Activated CD4-positive, alpha-beta T cell treated with anti-CD3 and anti-CD28 coated beads for 24 hours (primary cell): ENCODE measurements at places on chromosomes 12 and 14.

GRCh38 chr12:70243510-70244371 is 508 bp downstream of the CNOT2 start:
- peak; percentile 49 for DNase-seq

GRCh38 chr14:102049258-102050025 is 37.4 kb downstream of the HSP90AA1 start:
- no peak for DNase-seq

- no peak for DNase-seq
Measured at GRCh38 chr12:108721824-108722223, 9.5 kb downstream of the CORO1C start.

- DNase-seq: no peak
Measured at GRCh38 chr14:70881549-70882177, 25.6 kb upstream of the PCNX1 start.

DNA sequence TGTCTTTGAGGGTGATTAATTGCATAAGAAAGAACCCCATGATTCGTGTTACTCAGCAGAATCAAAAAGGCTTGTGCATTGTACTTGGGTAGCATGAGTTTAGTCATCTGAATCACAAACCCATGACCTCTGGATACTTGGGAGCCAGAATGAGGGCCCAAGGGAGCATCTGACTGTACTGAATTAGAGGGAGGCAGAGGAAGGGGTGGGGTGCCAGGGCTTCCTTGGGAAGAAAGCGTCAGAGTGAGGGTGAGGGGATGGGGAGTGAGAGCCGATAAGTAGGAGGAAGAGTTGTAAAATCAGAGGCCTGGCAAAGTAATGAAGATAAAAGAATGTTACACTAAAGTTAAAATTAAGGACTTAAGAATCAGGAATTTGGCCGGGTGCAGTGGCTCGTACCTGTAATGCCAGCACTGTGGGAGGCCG is 29.8 kb downstream of the GPRC5D start:
- DNase-seq: no peak
